ENCODE measurements at places on chromosomes 3 and 15. TPM values are rescaled to one million over a fixed set of nuclear protein-coding genes. Genes with fewer than 3 reads are reported as not detected.
A peak's percentile ranks its signal among the peaks of the same experiment; 100 is the strongest.

DNA sequence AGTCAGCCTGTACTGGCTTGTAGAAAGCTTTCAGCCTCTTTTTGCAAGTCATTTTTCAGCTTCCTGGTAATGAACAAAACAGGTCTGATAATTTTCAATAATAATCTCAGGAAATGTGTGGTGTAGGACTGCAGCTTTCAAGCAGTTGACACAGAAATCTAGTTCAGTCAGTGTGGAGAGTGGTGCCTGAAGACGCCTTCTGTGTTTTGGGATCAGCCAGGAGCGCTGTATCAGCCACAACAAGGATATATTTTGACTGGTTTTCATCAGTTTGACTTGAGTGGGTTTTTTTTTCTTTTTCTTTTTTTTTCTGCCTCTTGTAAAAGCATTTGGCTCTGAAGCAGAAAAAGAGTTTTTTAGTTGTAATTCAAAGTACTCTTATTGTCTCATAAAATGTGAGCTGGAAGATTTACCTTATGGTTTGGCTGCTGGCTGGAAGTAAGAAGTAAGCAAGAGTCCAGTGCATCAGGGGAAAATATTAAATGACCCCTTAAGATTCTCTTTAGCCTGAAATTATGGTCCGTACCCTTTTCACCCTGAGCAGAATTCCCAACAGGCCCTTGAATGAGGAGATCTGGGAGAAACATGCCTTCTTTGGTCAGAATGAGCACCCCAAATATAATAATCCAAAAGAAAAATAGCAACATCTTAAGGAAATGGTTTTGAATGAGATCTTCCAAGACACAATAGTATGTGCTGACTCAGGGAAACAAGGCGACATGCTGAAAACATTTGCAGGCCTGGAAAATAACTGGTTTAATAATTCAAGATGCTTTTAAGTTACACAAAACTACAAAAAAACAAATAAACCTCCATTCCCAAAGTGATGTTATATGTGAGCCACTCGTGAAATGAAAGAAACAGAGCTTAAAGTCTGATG is 332.7 kb upstream of the ADAMTS9 start:
- no peak for DNase-seq

- DNase-seq: no peak
Measured at GRCh38 chr3:124178531-124178930, 186.6 kb upstream of the ROPN1 start.

DNA sequence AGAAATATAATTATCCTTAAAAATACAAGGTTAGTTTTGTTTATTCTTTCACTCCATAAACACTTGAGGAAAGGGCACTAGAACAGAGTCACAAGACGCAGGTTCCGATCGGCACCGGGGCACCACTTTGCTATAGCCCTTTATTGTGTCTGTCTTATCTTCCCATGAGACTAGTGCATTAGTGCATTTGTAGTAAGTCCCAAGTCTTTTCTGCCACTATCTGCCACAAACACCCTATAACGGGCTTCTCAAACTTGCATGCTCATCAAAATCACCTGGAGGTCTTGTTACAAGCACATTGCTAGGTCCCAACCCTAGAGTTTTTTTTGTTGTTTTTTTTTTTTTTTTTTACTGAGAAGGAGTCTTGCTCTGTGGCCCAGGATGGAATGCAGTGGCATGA is 213.1 kb downstream of the FOXP1 start:
- no peak for DNase-seq

DNA sequence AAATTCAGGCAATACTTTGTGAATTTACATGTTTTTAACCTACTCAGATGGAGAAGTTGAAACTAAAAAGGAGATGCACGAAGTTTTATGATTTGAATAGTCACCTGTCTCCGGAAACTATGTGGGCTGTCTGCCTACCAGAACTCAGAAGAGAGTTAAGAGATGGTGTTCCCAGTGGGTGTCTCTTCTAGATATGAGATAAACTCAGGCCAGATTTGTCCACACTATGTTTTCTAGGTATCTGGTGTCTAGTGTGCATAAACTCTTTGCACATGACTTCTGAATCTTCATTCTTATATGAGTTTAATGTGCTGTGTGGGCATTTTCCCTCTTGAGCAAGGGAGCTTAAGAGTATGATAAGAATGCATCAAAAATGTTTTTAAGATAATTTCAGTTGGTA is 222.8 kb downstream of the FOXP1 start:
- no peak for DNase-seq

- DNase-seq: peak; percentile 87
Measured at GRCh38 chr3:42518800-42519567, 16.5 kb downstream of the VIPR1 start.

DNA sequence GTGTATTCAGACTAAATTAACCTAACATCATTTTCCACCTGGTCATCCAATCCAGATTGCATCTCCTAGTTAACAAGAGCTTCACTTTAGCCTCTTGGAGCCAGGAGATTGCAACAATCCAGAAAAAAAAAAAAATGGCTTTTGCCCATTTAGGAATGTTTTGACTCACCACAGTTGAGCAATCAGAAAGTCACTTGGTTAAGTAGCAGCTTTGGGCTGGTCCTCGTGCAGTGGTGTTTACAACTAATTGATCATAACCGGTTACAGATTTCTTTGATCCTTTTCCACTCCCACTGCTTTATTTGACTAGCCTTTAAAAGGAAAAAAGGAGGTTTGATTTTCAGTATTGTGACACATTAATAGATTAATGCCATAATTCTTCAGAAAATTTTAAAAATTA is 688.8 kb upstream of the CCDC54 start:
- no peak for DNase-seq

GRCh38 chr15:101275018-101275417 is 2.3 kb downstream of the SELENOS start:
- DNase-seq: no peak

DNA sequence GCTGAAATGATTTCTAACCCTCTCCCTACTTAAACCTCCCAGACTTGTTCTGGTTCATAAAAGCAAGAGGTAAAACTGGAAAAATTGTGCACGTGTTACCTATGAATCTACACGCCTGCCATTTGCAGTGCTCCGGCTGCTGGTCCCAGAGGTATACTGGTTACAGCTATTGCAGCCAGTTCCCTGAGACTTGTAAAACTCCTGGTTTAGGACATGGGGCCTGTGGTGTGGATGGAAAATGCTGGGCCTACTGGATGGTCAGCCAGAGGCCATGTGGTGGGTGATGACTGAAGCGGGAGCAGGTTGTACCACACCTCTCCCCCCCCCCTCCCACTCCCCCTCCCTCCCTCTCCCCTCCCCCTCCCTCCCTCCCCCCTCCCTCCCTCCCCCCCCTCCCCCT is 45.0 kb downstream of the SENP2 start:
- no peak for DNase-seq

The CPNE9 gene
- 0.38 TPM for total RNA-seq

The TRPM7 gene
- 16.5 TPM for total RNA-seq

The DOCK3 gene
- total RNA-seq: 2.0 TPM

The LRRC31 gene
- not detected for total RNA-seq

The CPLX3 gene
- total RNA-seq: not detected
